CD4-positive, CD25-positive, alpha-beta regulatory T cell (primary cell): ENCODE measurements at places on chromosomes 6 and 20. TPM values are rescaled to one million over a fixed set of nuclear protein-coding genes. Genes with fewer than 3 reads are reported as not detected.

GRCh38 chr6:169450097-169450496 is 196.5 kb upstream of the THBS2 start:
- DNase-seq = no peak
- no peak overlapping the region for H3K4me3 ChIP-seq
- H3K36me3 ChIP-seq = no peaks in the 10 kb centered on the region
- H3K4me1 ChIP-seq = no peaks in the 10 kb centered on the region

GRCh38 chr6:26486358-26486757 is 13.7 kb upstream of the BTN1A1 start:
- H3K27ac ChIP-seq = no peak overlapping the region
- H3K4me3 ChIP-seq = no peak overlapping the region
- no peak for DNase-seq
- no peaks in the 10 kb centered on the region for H3K4me1 ChIP-seq
- H3K27me3 ChIP-seq = no peaks in the 10 kb centered on the region
- no peaks in the 10 kb centered on the region for H3K36me3 ChIP-seq

GRCh38 chr6:161056451-161056850 is 64.9 kb downstream of the MAP3K4 start:
- H3K4me1 ChIP-seq = no peaks in the 10 kb centered on the region
- peaks cover 8% of the 10 kb centered on the region for H3K36me3 ChIP-seq
- H3K4me3 ChIP-seq = no peak overlapping the region

- no peaks in the 10 kb centered on the region for H3K27me3 ChIP-seq
- no peaks in the 10 kb centered on the region for H3K4me1 ChIP-seq
- no peak overlapping the region for H3K27ac ChIP-seq
- H3K4me3 ChIP-seq = no peak overlapping the region
- no peaks in the 10 kb centered on the region for H3K36me3 ChIP-seq
- DNase-seq = no peak
Measured at GRCh38 chr20:14488212-14488611, 150.8 kb upstream of the FLRT3 start.

DNA sequence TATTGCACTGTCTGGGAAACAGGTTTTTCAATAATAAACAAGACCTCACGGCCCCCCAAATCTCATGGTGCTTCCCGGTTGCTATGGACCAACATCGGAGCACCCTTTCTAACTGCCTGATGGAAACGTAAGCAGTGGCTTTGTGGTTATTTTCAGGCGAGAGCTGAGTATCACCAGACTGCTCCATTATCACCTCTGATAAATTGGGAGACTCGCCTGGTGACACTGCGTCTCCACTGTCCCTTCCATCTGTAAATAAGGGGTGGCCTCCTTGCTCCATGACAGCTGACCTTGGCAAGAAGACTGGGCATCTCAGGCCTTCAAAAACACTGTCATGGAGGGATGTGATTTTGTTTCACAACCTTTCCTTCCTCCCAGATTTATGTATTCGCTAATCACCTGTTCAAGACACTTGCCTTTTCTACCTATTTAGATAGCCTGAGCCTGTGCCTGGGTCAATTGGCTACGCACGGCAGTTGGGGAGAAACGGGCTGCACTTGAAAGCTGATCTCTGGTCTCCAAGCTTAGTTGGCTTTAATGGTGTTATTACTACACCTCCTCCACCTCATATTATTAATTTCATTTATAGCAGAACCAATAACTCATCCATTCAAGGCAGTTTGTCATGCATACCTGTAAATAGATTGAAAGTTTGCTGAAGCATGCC is 17.7 kb upstream of the CDH4 start:
- H3K4me1 ChIP-seq = no peaks in the 10 kb centered on the region
- H3K36me3 ChIP-seq = no peaks in the 10 kb centered on the region
- no peak for DNase-seq
- H3K4me3 ChIP-seq = no peak overlapping the region

DNA sequence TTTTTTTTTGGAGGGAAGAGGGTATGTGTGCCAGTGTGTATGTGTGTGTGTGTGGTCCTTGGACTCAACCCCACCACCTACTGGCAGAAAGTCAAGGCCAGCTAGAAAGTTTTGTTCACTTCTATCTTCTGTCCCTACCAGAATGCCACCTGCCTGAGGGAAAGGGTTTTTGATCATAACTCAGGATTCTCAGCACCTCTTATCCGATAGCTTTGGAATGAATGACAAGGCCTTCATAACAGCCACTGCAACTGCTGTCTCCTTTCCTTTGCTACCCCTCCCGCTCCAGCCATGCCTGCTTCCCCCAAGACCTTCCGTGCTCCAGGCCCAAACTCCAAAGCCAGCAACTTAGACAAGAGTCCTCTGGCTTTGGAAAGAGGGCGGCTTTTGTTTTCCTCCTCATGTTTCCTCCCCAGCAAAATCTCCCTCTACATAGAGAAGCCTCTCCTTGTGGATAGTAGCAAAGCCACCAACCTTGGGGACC is 18.7 kb downstream of the BTN3A1 start:
- H3K4me1 ChIP-seq = peaks cover 11% of the 10 kb centered on the region
- H3K27ac ChIP-seq = peak overlapping the region; percentile 41
- peak; percentile 52 for DNase-seq
- no peaks in the 10 kb centered on the region for H3K36me3 ChIP-seq
- H3K27me3 ChIP-seq = no peaks in the 10 kb centered on the region
- peak overlapping the region; percentile 95 for H3K4me3 ChIP-seq

The NRN1 gene
- not detected for polyA plus RNA-seq

The ZDHHC14 gene
- 0.59 TPM for polyA plus RNA-seq

The GMPR gene
- not detected for polyA plus RNA-seq
